ENCODE measurements at places on chromosomes 1 and 21.

DNA sequence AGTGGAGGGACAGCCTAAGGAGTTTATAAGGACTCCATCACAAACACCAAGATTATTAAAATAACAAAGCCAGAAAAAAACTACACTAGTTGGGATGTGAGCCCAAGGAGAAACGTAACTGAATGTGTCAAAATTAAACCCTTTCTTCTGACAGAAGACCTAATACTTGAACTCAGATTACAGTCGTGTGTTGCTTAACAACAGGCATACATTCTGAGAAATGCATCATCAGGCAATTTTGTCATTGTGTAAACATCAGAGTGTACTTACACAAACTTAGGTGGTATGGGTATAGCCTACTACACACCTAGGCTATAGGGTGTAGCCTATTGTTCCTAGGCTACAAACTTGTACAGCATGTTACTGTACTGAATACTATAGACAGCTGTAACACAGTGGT is 23.4 kb downstream of the DSTYK start:
- H3K36me3 ChIP-seq: peaks cover 39% of the 10 kb centered on the region
- H3K4me3 ChIP-seq: no peak overlapping the region
- H3K4me1 ChIP-seq: peaks cover 46% of the 10 kb centered on the region
- H3K27ac ChIP-seq: no peak overlapping the region
- no peak for DNase-seq
- peaks cover 3% of the 10 kb centered on the region for H3K27me3 ChIP-seq

- DNase-seq: no peak
- peaks cover 6% of the 10 kb centered on the region for H3K27me3 ChIP-seq
These were observed 17.5 kb upstream of the COL6A2 start for GRCh38 chr21:46080171-46081021.

- H3K36me3 ChIP-seq: peaks cover 88% of the 10 kb centered on the region
- no peaks in the 10 kb centered on the region for H3K27me3 ChIP-seq
- no peak overlapping the region for H3K4me3 ChIP-seq
- DNase-seq: no peak
- no peak overlapping the region for H3K27ac ChIP-seq
- peaks cover 17% of the 10 kb centered on the region for H3K4me1 ChIP-seq
These were observed 34.1 kb downstream of the TP53BP2 start for GRCh38 chr1:223811634-223812101.

DNA sequence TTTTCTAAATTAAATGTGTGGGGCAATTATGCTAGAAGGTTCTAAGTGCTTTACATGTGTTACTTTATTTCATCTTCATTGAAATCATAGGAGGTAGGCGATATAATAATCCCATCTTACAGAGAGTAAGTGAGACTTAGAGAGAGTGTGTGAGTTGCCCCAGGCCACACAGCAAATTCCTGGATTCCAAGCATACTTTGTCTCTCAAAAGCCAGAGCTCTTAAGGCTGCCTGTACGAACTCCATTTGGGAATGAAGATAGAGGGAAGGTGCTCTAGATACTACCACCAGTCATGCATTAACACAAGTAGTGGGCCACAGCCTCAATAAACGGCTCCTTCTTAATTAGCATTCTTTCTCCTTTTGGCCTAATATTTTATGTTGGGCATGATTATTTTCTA is 170.1 kb downstream of the SIPA1L2 start:
- no peaks in the 10 kb centered on the region for H3K27me3 ChIP-seq
- peaks cover 27% of the 10 kb centered on the region for H3K4me1 ChIP-seq
- H3K36me3 ChIP-seq: peaks cover 5% of the 10 kb centered on the region
- no peak for DNase-seq

- no peaks in the 10 kb centered on the region for H3K27me3 ChIP-seq
- no peaks in the 10 kb centered on the region for H3K4me1 ChIP-seq
- no peak overlapping the region for H3K27ac ChIP-seq
- H3K4me3 ChIP-seq: no peak overlapping the region
These were observed 17.7 kb upstream of the PRRC2C start for GRCh38 chr1:171467626-171468025.

DNA sequence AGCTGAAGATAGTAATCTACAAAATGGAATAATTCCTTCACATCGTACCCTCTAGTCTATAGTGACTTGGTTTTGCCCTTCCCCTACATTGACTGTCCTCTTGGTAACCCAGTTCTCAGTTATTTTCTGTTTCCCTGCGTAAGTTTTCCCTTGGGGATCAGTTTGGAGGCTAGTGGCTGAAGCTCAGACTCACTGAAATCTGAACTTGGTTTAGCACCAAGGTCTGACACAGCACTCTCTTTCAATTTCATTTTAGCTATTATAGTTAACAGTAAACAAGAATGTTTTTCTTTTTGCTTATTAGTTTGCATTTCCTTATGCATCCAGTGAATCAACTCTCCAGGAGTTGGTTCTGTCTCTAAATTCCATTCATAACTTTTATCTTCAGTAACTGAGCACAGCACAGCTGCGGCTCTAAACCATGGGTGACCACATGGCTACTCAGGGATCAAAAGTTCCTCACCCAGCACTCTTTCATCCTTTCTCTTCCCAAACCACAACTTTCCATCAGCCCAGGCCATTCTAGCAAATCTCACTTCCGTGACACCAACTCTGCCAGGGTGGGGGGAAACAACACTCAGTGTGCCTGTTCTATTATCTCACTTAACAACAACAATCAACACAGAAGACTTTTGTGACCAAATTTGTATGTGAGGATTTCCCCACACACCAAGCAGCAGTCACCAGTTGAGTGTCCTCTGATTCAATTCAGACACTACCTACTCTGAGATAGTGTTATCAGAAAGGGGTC is 17.6 kb upstream of the IFI6 start:
- H3K36me3 ChIP-seq: no peaks in the 10 kb centered on the region
- DNase-seq: no peak
- no peaks in the 10 kb centered on the region for H3K27me3 ChIP-seq
- no peak overlapping the region for H3K4me3 ChIP-seq
- H3K4me1 ChIP-seq: peaks cover 24% of the 10 kb centered on the region

DNA sequence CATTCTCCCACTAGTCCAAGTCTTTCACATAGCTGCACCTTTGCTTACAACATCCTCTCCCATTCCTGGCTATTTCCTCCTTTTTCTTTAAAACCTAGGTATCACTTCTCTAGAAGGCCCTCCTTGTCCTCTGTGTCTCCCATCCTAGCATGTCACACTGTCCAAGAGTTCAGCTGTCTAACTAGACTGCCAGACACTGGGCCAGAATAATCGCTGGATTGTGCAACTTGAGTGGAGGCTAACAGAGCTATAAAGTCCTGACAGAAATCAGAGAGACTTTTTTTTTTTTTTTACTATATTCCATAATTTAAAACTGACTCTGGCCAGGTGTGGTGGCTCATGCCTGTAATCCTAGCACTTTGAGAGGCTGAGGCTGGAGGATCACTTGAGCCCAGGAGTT is 4.2 kb upstream of the ANGPTL7 start:
- no peaks in the 10 kb centered on the region for H3K27me3 ChIP-seq
- peaks cover 5% of the 10 kb centered on the region for H3K4me1 ChIP-seq
- peaks cover 56% of the 10 kb centered on the region for H3K36me3 ChIP-seq
- no peak overlapping the region for H3K27ac ChIP-seq
- H3K4me3 ChIP-seq: no peak overlapping the region
- DNase-seq: no peak

DNA sequence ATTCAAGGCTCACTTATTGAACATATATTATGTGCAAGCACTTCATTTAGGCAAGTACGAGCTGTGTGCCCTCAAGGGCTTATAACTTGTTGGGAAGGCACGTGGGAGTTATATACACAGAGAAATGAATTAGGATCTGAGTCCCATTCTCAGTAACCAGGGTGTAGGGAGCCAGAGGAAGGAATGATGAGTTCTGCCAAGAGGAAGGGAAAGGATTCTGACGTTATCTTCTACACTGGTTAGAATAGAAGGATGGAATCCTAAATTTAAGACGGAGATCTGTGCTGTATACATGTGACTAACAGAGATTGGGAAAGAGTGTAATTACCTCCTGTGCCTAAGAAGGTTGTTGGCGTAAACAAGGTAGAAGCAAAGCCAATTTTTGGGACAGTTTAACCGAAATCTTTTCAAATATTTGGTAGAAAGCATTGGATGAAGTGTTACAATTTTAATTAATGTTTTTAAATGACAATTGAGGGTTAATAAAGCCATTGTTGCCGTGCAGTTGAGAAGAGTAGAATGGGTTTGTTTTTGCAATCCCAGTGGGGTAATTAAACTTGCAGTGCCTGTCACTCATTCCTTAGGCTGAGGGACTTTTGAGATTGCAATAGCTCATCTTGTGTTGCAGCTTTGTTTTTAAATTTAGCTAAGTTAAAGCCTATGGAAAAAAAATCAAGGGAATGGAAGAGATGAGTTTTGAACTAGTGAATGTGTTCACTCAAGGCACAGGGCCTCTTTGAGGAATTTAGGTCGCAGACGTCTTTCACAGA is 177.2 kb downstream of the NFIA start:
- no peak overlapping the region for H3K27ac ChIP-seq
- no peaks in the 10 kb centered on the region for H3K36me3 ChIP-seq
- peaks cover 3% of the 10 kb centered on the region for H3K27me3 ChIP-seq
- peaks cover 15% of the 10 kb centered on the region for H3K4me1 ChIP-seq

DNA sequence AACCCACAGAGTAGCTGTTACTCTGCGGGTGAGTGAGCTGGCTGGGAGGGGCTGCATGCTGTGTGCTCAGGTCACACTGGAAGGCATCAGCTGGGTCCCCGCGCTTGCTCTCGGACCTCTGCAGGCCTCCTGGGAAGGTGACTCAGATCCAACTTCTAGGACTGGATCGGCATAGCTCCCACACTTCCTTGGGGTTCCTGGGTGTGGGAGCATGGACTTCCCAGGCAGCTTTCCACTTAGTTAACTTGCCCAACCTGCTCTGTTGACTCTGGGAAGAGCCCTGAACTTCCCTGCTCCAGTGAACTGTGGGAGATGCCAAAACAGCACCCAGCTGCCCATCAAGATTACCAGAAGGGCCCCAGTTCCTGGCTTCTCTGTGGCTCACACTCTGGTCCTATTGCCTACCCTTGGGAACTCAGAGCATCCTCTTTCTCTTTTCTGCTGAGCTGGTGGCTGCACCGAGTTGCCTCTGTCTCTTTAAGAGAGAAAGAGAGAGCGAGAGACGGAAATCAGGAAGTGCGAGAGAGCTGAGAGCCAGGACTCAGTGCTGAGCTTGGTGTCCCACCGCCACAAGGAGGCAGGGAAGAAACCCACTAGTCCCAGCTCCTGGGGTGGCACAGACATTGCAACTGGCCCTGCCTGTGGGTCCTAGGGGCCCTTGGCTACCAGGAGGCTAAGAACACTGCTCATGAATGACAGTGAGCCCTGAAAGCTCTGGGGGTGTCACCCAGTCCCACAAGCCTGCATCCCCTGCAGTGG is at the start of gene IKBKE:
Gene IKBKE (plus strand): TSS at position 544 of the 759 bp plus-strand sequence. CDS start 2,752 bp downstream, outside the sequence.
- H3K36me3 ChIP-seq: peaks cover 12% of the 10 kb centered on the region
- peak within 1 kb of the TSS; percentile 44 for H3K27ac ChIP-seq
- peaks cover 16% of the 10 kb centered on the region for H3K27me3 ChIP-seq
- peak; percentile 35 for DNase-seq
- peak within 1 kb of the TSS; percentile 86 for H3K4me3 ChIP-seq
- H3K4me1 ChIP-seq: peaks cover 83% of the 10 kb centered on the region

GRCh38 chr1:182568647-182569284 is 20.3 kb downstream of the RNASEL start:
- DNase-seq: no peak
- no peak overlapping the region for H3K27ac ChIP-seq
- no peaks in the 10 kb centered on the region for H3K4me1 ChIP-seq
- no peaks in the 10 kb centered on the region for H3K36me3 ChIP-seq
- no peak overlapping the region for H3K4me3 ChIP-seq

DNA sequence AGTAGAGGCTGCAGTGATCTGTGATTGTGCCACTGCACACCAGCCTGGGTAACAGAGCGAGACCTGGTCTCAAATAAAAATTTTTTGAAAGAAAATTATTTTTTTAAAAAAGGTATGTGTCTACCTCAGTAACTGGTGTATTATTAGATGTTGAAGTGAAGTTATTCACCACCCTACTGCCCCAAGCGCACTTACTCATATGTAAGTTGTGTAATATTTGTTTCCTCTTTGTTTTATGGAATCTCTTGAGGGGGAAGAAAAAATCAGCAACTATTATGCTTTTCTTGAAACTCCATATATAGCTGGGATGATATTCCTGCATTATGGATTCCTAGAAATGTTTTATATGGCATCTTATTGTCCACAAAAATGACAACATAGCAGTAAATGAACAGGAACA is 21.3 kb downstream of the RBM15 start:
- H3K27me3 ChIP-seq: no peaks in the 10 kb centered on the region
- H3K4me1 ChIP-seq: no peaks in the 10 kb centered on the region
- H3K36me3 ChIP-seq: peaks cover 67% of the 10 kb centered on the region
- no peak overlapping the region for H3K27ac ChIP-seq

DNA sequence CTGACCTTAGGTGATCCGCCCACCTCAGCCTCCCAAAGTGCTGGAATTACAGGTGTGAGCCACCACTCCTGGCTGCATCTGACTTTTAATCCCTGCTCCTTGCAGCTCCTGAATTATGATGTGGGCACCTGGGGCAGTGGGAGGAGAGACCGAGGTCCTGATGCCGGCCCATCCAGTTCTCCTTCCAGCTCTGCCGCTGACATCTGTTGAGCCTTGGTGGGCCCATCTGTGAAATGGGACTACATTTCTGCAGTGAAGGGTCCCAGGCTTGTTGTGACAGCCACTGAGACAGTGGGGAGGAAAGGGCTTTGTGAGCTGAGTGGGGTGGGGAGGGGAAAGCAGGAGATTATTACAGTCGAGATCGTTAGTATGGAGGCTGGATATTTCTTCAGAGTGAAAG is 11.8 kb downstream of the PLA2G2F start:
- peaks cover 22% of the 10 kb centered on the region for H3K4me1 ChIP-seq
- no peak overlapping the region for H3K27ac ChIP-seq
- peaks cover 4% of the 10 kb centered on the region for H3K27me3 ChIP-seq
- no peak for DNase-seq
- H3K36me3 ChIP-seq: no peaks in the 10 kb centered on the region

DNA sequence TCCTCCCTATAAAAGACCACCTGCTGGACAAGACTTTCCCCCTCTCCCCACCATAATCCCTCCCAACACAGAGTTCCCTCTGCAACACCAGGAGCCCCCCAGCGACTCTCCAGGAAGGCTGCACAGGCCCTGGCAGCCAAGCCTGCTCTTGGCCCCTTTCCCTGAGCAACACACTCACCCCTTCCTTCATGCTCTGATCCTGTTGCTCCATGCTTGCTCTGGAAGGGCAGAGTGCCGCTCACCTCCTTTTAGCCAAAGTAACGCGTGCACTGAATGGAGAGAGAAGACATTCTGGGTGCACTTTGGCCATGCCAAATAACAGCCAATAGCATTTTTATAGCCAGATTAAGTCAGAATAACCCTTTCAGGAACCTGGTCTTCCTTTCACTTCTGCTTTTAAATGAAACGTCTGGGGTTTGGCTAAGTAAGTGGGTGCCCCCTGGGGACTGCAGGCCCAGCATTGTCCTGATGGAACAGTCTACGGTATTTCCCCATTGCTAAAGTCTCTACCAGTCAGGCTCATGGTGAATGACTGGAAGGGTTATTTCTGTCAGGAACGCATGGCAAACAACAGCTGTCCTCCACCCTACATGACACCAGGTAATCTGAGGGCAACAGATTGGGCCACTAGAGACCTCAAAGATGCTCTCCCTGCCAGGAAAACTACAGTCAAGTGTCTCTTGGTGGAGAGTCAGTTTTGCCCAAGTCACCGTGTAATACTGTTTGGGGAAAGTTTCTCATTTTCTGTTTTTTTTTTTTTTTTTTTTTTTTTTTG is at the start of gene SLC2A5:
Gene SLC2A5 (minus strand): TSS at position 310 of the 775 bp plus-strand sequence. CDS start 99 bp downstream, at position 211.
- DNase-seq: no peak
- H3K27me3 ChIP-seq: peaks cover 13% of the 10 kb centered on the region
- peak within 1 kb of the TSS; percentile 5 for H3K4me3 ChIP-seq

- DNase-seq: no peak
- H3K4me1 ChIP-seq: peaks cover under 1% of the 10 kb centered on the region
- no peak overlapping the region for H3K27ac ChIP-seq
- no peaks in the 10 kb centered on the region for H3K36me3 ChIP-seq
- peaks cover 2% of the 10 kb centered on the region for H3K27me3 ChIP-seq
These were observed 185.4 kb downstream of the TTLL7 start for GRCh38 chr1:83813576-83813975.

Data from nephron progenitor cell (in vitro differentiated cells).